ENCODE measurements at places on chromosomes 2 and 18.

GRCh38 chr2:47455411-47455810, 52.5 kb downstream of the MSH2 start:
- DNase-seq: no peak

GRCh38 chr2:150681120-150681804, 193.8 kb upstream of the RND3 start:
- peak; percentile 52 for DNase-seq

DNA sequence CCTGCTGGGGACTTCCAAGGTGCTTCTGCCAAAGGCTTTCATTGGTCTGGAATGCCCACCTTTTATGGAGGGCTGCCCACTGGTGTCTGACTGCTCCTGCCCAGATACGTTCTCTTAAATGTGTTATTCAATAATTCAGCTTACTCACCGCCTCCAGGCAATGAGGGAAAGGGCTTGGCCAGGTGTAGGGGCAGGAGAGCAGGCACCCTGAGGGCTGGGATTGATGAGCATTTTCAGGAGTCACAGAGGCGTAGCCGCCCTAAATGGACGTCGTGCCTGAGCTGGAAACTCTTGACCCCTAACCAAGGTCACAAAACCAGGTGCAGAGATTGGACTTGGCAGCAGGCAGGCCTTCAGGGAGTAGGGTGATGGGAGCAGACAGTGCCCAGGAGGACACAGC, 26.8 kb downstream of the MAL start:
- DNase-seq: no peak

- DNase-seq: no peak
Measured at GRCh38 chr18:24974431-24974830, 377.5 kb downstream of the ZNF521 start.

GRCh38 chr2:52264911-52265310, 1233.0 kb upstream of the NRXN1 start:
- no peak for DNase-seq

DNA sequence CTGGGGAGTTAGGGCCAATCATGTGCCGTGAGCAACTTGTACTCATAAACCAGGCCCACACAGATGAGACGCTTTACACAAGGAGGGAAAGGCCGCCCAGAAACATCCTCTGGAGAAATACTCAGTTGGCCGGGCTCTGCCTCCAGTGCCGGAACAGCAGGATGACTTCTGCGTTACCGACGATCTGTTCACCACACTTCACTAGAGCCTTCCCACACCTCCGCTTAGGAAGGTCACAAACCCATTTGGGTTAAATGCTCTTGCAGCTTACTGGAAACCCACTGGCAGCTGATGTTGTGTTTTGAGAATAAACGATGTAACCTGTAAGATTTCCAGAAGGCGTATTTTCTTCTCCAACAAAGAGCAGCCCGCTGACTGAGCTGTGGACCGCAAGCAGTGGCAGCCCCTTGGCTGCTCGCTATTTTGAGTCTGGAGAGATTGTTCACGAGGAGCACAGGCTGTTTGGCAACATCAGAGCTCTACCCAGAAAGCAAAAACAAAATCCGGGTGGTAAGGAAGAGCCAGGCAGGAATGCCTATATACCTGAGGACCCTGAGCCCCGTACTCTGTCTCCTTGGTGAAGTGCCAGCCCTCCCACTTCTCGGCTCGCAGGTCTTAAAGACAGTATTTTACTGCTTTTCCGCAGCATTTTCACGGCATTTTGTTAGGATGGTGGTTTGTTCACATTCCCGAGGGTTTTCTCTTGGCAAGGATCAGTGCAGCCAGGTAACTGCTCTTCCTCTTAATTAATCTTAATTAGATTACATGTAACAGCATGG, 44.0 kb downstream of the COLEC12 start:
- no peak for DNase-seq

GRCh38 chr18:22268641-22269128, 99.3 kb downstream of the GATA6 start:
- no peak for DNase-seq

GRCh38 chr2:19987936-19988335, 2.0 kb downstream of the WDR35 start:
- peak; percentile 7 for DNase-seq

- DNase-seq: no peak
Measured at GRCh38 chr2:4258563-4258962, 555.2 kb downstream of the DCDC2C start.

GRCh38 chr2:240585101-240585500, 1.4 kb upstream of the CAPN10 start:
- DNase-seq: no peak

DNA sequence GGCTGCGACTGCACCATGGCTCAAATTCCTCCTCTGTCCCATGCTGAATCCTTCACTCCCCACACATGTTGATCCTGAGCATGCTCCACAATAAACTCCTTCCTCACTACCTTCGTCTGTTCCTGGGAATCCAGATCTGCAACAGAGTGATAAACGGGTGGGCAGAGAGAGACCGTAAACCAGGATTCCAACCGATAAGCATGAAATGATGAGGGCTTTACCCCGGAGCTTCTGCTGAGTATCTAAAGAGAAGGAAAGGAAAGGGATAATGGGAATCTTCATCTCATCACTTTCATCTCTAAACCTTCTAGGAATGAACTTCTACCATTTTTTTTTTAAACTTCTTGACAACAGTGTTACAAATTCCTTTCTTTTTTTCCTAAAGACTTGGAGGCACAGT, 329.3 kb upstream of the TNP1 start:
- DNase-seq: no peak
